ENCODE measurements at places on chromosomes 11 and 22.

DNA sequence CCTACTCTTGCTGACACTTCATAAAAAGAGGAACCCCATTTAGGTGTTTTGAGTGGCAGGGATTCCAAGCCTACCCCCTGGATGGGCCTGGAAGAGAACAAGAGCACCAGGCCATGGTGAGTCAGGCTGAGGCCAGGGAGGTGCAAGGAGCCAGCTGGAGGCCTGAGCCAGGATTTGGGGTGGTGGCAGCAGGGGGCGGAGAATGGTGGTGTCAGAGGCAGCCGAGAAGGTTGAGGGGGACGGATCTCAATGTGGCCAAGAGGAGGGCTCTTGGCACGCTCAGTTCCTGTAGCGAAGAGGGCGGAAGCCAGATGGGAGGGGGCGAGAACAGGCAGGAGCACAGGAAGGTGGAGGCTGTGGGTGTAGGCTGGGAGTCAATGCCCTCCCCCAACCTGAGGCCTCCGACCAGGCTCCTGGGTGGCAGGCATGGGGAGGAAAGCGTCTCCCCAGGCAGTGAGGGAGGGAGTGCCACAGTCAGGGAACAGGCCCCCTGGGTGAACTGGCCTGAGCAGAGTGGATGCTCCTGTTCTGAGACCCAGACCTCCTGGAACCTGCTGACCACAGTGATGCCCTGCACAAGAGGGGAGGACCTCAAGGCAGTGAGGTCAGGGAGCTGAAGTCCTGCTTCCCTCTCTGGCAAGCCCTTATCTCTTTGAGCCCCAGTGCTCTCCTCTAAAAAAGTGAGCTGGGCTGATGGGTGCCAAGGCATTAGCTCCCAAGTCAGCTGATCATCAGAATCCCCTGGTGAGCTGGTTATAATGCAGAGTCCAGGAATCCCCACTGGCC is 13.9 kb downstream of the RTN4RL2 start:
- no peak for DNase-seq

DNA sequence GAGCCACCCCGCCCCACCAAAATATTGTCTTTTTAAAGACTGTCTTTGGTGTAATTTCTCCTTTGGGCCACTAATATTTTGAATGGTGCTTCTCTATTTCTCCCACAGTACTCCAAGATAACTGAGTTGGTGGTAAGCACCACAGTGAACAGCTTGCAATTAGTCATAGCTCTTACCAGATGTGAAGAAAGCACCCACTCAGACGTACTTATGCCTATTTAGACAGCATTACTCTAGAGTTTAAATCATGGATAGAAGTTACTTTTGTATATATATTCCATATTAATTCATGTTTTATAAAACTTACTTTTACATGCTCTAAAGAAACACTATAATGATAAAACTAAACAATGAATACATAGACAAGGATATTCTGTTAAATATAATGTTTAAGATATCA is 12.7 kb downstream of the ANO3 start:
- DNase-seq = no peak

DNA sequence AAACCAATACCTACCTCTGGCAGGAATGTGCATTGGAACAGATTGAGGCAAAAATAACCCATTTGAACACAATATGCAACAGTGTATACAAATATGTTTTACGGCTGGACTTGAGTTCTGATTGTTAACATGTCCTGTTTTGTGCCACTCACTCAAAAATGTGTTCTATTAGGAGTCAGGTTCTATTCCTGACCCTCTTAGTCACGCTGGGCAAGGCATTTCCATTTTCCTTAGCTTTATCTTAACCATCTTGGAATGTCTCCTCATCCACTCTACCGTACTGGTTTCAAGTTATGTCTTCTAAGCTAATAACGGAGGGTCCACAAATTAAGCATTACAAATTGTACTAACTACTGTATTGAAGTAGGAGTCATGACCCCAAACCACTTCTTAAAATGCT is 78.6 kb downstream of the MAML2 start:
- no peak for DNase-seq

DNA sequence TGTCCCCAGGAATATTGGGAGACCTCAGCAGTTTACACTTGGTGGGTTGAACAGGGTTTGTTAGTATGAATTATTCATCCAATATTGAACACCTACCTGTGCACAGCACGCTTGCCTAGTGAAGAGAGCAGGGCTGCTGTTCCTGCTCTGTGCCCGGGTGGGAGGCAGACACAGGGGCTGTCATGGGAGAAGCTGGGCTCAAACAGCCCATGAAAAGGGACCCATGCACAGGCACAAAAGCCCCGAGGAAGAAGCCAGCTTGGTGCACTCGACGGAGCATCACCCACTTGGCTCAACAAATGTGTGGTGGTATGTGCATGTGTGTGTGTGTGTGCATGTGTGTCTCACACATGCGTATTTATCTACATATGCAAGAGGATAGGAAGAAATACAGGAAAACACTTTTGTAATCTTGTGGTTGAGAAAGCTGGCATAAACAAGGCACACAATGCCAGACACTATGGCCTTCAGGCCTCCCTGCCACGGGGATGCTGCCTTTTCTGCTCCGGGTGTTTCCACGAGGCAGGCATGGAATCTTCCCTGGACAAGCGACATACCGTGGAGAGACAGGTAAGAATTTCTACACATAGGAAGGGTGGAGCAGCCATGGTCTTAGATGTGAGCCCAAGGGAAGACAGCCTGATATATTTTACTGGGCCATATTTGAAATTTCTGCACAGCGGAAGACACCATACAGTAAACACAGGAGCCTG is 5.0 kb upstream of the APOBEC3A start:
- DNase-seq = no peak

DNA sequence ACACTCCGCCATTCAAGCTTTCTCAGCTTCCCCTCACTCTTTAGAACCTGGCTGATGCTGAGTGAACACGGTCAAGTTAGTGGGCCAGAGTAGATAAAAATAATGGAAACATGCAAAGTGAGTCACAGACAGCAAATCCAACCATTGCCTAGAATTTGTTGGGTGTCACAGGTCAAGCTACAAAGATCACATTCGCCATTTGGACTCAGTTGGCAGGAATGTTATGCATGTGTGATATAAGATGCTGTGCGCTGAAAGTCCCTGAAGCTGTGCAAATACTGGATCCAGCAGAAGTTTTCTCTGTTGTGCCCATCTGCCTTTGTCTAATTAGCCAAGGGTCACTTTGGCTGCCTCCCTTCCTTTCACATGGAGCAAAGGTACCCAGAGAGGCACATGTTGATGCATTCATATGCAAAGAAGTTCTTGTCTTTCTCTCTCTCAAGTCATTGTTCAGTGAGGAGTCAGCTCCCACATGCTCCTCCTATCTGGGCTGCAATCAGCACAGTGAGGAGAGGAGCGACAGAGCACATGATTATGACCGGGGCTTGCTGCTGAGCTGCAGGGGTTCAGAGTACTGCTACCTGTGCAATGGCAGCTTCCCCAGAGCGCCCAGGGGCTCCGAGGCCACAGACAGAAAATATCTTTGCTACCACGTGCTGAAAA is 39.7 kb downstream of the FLI1 start:
- no peak for DNase-seq

DNA sequence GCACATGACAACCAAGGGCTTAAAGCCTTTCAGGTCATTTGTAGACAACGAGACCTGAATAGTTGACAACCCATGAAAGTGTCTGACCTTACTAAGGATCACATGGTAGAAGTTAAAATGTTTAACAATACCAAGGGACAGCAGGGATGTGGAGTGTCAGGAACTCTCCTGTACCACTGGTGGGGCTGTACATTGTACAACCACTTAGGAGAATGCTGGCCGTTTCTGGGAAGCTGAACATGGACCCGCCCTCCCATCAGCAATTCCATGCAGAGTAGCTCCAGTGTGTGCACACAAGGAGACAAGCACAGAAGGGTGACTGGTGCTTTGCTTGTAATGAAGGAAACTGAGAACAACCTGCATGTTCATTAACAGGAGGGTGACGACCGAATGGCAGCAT is 162.9 kb downstream of the MPPED1 start:
- DNase-seq = no peak

DNA sequence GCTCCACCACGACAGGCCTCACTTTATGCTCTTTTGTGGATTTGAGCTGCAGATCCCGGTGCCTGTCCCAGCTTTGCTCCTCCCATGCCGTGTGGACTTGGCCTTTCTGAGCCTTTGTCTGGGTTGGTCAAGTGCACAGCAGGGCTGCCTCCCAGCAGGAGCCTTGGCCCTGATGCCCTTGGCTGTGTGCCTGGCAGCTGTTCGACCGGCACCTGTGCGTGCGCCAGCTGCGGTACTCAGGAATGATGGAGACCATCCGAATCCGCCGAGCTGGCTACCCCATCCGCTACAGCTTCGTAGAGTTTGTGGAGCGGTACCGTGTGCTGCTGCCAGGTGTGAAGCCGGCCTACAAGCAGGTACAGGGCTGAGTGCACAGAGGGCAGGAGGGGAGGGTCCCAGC is 46.5 kb downstream of the MYO7A start:
- no peak for DNase-seq

DNA sequence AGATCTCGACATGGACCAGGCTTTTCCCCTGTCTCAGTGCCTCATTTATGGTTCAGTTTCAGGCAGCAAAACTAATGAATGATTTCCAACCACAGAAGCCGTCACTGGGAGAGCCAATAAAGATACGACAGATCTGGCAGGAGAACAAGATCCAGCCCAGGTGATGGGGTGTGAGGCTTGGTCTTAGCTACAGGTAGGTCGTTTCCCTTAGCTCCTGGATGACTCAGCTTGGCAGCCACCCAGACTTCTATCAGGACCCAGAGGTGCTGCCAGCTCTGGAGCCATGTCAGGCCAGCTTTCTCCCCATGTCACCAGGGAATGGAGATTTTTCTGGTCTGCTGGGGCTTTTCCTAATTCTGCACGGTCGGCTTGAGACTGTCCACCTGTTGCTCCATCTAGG is 36.3 kb upstream of the APOBEC3A start:
- DNase-seq = no peak

DNA sequence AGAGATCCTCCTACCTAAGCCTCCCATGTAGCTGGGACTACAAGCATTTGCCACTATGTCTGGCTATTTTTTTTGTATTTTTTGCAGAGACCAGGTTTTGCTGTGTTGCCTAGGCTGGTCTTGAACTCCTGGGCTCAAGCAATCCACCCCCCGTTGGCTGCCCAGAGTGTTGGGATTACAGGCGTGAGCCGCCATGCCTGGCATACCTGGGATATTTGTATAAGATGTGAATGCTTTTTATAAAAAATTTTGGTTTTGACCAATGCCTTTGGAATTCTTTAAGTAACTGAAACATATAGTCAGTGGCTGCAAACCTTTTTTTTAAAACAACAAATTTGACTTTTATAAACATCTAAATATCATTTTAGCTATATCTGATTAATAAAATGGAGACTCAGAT is 42.4 kb downstream of the ADAMTS8 start:
- no peak for DNase-seq

DNA sequence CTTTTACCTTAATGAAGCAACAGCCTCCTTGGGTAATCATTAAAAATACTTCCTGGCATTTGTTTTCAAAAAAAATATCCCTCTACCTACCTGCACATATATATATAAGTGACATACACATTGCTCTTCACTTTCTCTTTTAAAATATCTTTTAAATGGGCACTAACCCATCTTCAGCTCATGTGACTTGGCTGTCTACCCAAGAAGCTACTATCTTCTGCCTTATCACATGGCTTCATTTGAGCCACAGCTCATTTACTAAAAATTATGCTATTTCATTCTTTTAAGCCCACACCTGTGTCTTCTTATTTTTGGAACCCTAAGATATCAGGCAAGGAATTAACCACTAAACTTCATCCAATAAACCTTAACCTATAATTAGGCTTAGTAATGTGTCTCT is 37.0 kb upstream of the SOX6 start:
- no peak for DNase-seq

DNA sequence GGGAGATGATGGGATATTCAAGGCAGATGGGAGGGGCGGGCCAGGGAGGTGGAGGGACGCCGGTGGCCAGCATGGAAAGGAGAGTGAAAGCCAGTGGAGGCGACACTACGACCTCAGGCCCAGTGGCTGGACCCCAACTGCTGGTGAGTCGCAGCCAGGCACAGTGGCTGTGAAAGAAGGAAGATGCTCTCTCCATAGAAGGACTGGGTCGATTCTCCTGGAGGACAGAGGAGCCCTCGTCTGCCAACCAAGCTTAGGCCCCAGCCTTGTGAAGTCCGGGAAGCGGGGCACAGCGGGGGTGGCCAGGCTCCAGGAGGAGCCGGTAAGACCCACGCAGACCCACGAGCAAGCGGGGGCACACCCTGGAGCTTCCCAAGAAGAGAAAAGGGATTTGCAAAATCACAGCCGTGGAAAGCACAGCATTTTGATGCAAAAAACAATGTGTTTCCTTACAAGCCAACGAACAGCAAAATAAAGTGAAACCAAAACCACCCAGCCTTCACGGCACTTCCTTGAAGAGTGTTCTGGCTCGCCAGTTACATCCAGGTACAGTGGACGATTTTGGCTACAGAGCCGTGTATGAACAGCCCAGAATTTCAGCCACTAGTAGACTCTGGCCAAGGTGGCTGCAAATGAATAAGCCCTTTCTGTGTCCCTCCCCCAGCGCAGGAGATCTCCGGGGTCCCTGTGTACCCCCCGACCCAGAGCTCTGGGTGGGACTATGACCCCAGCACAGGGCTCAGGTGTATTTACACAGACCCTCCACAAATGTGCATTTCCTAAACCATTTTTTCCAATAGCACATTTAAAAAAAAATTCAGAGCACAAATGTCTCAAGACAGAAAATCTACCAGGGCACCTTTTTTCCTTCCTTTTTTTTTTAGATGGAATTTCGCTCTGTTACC is 96.9 kb downstream of the TRMU start:
- no peak for DNase-seq

DNA sequence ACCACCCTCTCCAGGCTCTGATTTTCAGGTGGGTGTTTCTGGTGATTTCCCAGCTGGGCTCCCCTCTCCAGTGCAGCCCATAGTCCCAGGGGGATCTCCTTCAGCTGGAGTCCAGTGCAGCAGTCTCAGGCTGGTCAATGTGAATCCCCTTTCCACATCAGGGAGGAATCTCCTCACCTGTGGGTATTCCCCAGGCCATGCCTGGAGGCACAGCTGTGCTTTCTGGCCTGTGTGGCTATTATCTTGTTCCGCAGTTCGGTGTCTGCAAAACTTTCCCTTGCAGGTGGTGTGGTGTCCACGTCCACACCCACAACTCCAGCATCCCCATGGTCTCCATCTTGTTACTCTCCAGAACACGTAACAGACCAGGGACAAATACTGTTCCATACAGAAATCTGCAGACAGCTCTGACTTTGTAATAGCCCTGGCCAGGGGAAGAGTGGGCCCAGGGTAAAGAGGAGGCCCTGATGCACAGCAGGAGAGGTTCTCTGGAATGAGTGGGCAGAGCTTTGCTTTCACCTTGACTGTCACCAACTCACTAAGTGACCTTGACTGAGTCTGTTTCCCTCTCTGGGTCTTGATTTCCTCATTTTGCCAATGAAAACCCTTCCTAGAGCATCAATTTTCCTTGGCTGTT is 183.2 kb downstream of the CSNK2A3 start:
- DNase-seq = no peak

Data from sciatic nerve (tissue), 2 donors.